Lung (tissue), 17 donors: ENCODE measurements at places on chromosomes 13 and 19. TPM values are rescaled to one million over a fixed set of nuclear protein-coding genes. Genes with fewer than 3 reads are reported as not detected.

DNA sequence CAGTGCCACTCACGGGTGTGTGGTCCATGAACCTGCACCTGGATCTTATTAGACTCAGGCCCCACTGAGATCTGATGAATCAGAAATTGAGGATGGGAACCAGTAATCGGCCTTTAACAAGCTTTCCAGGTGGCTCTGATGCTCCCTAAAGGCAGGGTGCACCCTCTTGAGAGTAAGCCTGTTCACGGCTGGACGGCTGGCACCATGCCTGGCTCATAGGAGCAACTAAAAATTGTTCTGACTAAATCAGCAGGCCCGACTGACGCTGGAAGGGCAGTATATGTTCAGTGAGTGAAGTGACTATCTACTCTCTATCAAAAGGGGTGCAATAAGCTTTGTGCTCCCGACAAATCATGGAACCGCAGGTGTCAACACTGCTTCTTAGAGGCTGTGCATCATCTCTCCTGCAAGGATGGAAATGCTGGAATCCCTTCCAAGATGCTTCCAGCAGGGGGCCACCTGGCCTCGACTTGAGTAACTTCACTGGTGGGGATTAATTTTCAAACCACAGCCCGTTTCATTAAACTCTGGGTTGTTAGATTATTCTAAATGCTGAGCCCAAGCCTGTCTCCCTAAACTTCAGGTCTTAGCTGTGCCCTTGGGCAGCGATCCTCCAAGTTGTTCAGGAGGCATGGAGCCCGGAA is 28.4 kb downstream of the TMTC4 start:
- no peak for DNase-seq

GRCh38 chr13:94673851-94674250 is 38.5 kb downstream of the SOX21 start:
- no peak for DNase-seq

DNA sequence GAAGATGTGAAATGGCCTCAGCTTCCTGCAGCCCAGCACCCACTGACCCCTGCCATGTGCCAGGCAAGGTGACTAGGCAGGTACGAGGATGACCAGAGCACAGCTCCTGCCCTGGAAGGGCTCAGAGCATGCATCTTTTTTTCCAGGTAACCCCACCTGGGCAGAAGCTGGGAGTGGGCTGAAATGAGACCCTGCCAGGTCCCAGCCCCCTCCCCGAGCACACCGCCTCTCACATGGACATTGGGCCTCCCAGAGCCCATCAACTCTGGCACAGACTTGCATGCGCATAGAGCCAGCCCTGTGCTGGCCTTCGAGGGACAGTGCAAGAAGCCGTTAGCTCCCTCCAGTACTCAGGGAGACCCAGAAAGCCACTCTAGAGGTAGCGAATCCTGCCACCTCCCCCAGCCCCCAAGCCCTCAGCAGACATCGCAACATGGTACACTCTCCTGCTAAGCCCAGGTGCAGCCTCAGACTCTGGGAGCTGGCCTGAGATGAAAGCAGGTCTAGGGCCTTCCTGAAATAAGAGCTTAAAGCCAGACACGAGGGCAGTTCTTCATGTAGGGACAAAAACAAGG is 8.9 kb upstream of the VSTM2B start:
- no peak for DNase-seq

- peak; percentile 51 for DNase-seq
Measured at GRCh38 chr19:41133260-41133659, 19.0 kb downstream of the CYP2F1 start.

GRCh38 chr13:75308222-75308621 is 173.7 kb downstream of the TBC1D4 start:
- no peak for DNase-seq

GRCh38 chr13:74966814-74967424 is 515.0 kb downstream of the TBC1D4 start:
- peak; percentile 67 for DNase-seq

GRCh38 chr13:98272549-98272948 is 95.5 kb upstream of the RNF113B start:
- no peak for DNase-seq

- no peak for DNase-seq
Measured at GRCh38 chr19:48987323-48987722, 5.8 kb downstream of the GYS1 start.

GRCh38 chr13:87356314-87356713 is 314.9 kb upstream of the SLITRK5 start:
- no peak for DNase-seq

GRCh38 chr13:110245416-110245899 is 61.5 kb downstream of the COL4A1 start:
- DNase-seq = peak; percentile 25

Gene ADGRE2
- total RNA-seq = 2.8 TPM

Gene MYH14
- 142 TPM for total RNA-seq

Gene IQCN
- 5.5 TPM for total RNA-seq

Gene GNG7
- 4.5 TPM for total RNA-seq

Gene SIGLEC7
- 13.4 TPM for total RNA-seq

Gene SIGLEC8
- 0.34 TPM for total RNA-seq

Gene ERICH6B
- total RNA-seq = not detected
